ENCODE measurements at places on chromosomes 6 and 20. TPM values are rescaled to one million over a fixed set of nuclear protein-coding genes. Genes with fewer than 3 reads are reported as not detected.

ANGPT4 gene
- total RNA-seq, result not detected

DNA sequence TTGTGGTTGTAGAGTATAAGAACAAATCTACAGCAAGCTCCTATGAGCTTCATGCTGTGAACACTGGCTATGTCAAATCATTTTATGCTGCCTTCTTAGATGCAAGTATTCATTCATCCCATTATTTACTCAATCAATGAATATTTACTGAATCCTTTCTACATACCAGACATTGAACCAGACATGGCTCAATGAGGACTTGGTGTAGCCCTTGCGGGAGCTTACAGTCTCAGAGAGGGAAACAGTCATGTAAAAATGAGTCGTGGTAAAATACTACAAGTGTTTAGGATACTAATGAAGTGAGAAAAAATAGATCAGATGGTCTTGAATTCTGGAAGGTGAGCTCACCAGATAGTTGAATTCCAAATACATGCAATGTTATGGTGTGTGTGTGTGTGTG, 44.8 kb upstream of the ENPP1 start:
- no peak for DNase-seq

- DNase-seq, result peak; percentile 86
Observed at GRCh38 chr6:56693246-56693607, 50.5 kb upstream of the DST start.

TMEM217 gene
- total RNA-seq, result not detected

COL9A1 gene
- total RNA-seq, result 0.40 TPM

All from heart right ventricle (tissue), 16 donors.